ENCODE measurements at places on chromosomes 3 and 15.
A peak's percentile ranks its signal among the peaks of the same experiment; 100 is the strongest.

GRCh38 chr3:76554707-76555106, 485.2 kb upstream of the ROBO2 start:
- DNase-seq, result peak; percentile 31

GRCh38 chr3:39414421-39414907, 7.9 kb downstream of the RPSA start:
- DNase-seq, result no peak

DNA sequence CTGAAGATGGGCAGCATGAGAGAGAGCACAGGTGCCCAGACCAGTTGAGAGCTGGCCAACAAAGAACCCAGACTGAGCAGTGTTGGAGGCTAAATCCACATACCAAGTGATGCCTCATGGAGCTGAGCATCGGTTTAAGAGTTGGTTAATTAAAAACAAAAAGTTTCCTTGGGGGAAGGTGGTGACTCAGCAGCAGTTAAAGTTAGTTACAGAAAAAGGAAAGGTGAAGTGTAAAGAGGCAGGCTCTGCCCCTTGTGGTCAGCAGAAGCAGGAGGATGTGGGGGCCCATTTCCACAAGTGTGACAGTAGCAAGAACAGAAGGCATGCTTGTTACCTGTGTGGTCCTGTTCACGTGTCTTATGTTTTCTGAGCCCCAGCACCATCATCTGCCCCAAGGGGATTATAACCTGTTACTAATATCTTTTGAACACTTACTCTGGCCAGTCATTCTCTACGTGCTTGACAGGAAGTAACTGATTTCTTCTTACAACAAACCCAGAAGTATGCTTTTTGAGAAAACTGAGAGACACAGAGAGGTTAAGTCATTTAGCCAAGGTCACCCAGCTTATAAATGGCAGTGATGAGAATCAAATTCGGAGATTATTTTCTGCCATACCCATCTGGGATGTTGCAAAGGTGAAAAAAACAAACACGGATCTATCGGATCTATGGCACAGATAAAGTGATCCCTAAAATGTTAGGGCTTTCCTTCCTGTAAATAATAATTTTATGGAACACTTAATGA, 91.0 kb downstream of the EPHB1 start:
- no peak for DNase-seq

DNA sequence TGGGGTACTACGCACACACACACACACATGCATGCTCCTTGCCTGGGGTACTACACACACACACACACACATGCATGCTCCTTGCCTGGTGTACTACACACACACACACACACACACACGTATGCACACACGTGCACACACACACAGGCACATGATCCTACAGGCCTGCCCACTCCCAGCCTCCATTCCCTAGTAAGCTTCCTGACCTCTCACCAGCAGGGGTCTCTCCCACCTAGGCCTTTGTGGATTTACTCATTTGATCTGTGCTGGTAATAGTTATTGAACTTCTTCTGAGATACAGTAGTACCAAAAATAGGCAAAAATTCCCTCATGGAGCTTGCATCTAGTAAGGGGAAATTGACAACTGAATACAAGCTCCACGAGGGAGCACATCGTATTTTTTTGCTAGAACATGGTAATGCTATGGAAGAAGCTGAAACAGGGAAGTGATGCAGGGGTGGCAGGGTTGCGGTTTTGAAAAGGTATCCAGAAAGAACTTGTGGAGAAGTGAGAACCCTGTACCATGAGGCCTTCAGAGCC, 19.1 kb downstream of the TTC21A start:
- DNase-seq, result no peak

DNA sequence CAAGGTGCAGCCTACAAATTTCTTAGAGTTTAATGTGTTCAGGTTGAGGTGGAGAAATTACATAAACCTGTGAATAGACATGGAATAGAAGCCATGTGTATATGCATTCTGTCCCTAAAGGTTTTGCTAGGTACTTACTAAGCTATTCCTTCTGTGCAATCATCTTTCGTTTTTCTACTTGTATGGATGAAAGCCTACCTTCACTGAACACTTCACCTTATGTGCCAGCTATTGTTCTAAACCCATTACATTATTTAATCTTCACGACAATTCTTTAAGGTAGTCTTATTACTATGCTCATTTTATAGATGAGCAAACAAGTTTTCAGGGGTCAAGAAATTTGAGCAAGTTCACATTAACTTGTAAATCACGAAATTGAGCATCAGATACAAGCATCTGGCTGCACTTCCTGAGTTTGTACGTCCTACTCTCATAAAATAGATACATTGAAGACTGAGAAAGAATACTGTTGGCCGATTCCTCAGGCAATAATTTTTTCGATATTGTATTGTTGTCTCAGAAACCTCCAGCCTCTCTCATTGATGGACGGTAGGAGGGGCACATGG, 635 bp upstream of the RCN2 start:
- DNase-seq, result no peak

GRCh38 chr3:101066711-101067129, 73.5 kb upstream of the ABI3BP start:
- DNase-seq, result no peak

All from amniotic stem cell (primary cell).